ENCODE measurements at places on chromosomes 5 and 9. TPM values are rescaled to one million over a fixed set of nuclear protein-coding genes. Genes with fewer than 3 reads are reported as not detected.
A peak's percentile ranks its signal among the peaks of the same experiment; 100 is the strongest.

The MYOZ3 gene
- total RNA-seq: not detected

The CDH9 gene
- not detected for total RNA-seq

The FBXL7 gene
- not detected for total RNA-seq

The SV2C gene
- total RNA-seq: 0.88 TPM

The RNF130 gene
- 34.0 TPM for total RNA-seq

The CD74 gene
- 1,091 TPM for total RNA-seq

The SLC45A2 gene
- not detected for total RNA-seq

The SAPCD2 gene
- total RNA-seq: 38.4 TPM

The INSL6 gene
- total RNA-seq: not detected

The TPPP gene
- 0.38 TPM for total RNA-seq

- DNase-seq: no peak
- no peaks in the 10 kb centered on the region for H3K27me3 ChIP-seq
- no peaks in the 10 kb centered on the region for H3K36me3 ChIP-seq
- H3K4me1 ChIP-seq: peaks cover 6% of the 10 kb centered on the region
These were observed 244.8 kb upstream of the HAPLN1 start for GRCh38 chr5:83965441-83965840.

DNA sequence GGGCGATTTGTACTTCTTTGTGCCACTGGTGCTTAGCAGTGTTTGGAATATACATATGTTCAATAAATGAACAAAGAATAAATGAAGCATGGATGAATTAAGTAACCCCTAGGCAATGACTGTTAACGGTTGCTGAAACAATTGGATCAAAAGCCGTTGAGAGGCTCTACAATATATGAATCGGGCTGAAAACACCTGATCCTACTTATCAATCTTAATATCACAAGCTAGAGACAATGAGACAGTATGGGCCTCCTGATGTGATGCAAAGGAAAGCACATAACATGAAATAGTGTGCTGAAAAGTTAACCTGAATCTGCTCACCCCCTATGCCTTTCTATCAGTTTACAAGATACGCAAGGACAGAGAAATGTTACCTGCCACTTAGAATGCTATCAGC lies 410.3 kb upstream of the RGMB start:
- H3K4me1 ChIP-seq: peaks cover 17% of the 10 kb centered on the region
- H3K4me3 ChIP-seq: no peak overlapping the region
- H3K27me3 ChIP-seq: no peaks in the 10 kb centered on the region
- no peak for DNase-seq
- no peak overlapping the region for H3K27ac ChIP-seq

- no peak overlapping the region for H3K27ac ChIP-seq
- no peaks in the 10 kb centered on the region for H3K36me3 ChIP-seq
- H3K4me1 ChIP-seq: peaks cover 10% of the 10 kb centered on the region
These were observed 131.1 kb downstream of the ST8SIA4 start for GRCh38 chr5:100772006-100772405.

DNA sequence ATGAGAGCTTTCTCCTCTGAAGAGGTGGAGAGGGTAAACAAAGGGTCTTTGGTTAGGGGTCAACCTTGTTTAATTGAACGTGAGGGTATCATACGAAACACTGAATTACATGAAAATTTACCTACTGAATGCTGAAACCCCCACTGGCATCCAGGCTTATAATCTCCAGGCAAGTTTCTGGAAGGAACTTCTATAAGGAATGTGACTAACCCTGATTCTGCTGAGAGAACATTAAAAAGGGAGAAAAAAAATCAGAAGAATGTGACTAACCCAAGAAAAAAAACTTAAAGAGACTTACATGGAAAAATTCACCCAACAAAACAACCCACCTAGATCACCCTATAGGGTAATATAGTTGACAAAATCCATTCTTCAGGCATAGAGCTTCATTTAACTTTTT lies 55.5 kb downstream of the APC start:
- H3K36me3 ChIP-seq: peaks cover 10% of the 10 kb centered on the region
- DNase-seq: no peak
- peaks cover 9% of the 10 kb centered on the region for H3K4me1 ChIP-seq
- H3K4me3 ChIP-seq: no peak overlapping the region

DNA sequence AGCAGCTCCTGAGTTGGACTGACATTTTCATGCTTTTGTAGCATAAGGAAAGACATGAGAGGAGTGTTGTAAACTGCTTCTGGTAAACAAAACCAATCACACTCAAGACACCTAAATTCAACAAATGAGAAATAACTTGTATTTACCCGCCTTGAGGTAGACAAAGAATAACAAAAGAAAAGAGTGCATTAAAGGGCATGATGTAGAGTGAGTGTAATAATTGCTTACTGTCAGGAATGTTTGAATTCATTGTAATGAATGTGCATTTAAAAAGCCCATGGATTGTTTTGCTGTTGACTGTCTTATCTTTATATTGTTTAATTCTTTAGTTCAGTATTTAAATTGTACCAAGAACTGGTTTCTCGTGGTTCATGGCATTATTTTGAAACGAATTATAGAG lies 61.8 kb downstream of the KDM4C start:
- H3K27me3 ChIP-seq: no peaks in the 10 kb centered on the region
- no peaks in the 10 kb centered on the region for H3K36me3 ChIP-seq
- H3K4me1 ChIP-seq: no peaks in the 10 kb centered on the region

- peak; percentile 49 for DNase-seq
- peak overlapping the region; percentile 69 for H3K4me3 ChIP-seq
- peaks cover 6% of the 10 kb centered on the region for H3K36me3 ChIP-seq
- no peak overlapping the region for H3K27ac ChIP-seq
These were observed 29.2 kb upstream of the IL31RA start for GRCh38 chr5:55821731-55822512.

GRCh38 chr5:173618927-173619519 lies 2.6 kb upstream of the BOD1 start:
- no peak overlapping the region for H3K4me3 ChIP-seq
- H3K4me1 ChIP-seq: peaks cover 34% of the 10 kb centered on the region
- H3K27me3 ChIP-seq: no peaks in the 10 kb centered on the region
- peaks cover 27% of the 10 kb centered on the region for H3K36me3 ChIP-seq

- H3K36me3 ChIP-seq: peaks cover 58% of the 10 kb centered on the region
- H3K27ac ChIP-seq: no peak overlapping the region
- no peaks in the 10 kb centered on the region for H3K4me1 ChIP-seq
- H3K27me3 ChIP-seq: no peaks in the 10 kb centered on the region
- H3K4me3 ChIP-seq: no peak overlapping the region
These were observed 31.7 kb downstream of the UGCG start for GRCh38 chr9:111928359-111928720.

DNA sequence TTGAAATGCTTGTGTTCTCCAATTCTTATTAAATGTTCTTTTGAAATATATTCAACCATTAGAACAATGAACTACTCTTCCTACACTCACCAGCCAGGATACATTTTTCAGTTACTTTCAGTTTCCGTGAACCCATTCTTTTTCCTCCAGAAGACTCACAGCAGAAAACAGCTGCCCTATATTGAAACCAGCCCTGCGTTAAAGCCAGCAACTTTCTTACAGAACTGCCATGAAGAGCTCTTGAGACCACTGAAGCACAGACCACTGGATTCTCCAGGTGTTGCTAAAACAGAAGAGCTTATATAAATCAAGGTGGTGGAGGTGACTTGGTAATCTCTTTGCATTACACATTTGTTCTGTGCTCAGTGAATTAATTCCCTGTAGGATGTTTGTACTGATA lies 365.9 kb upstream of the C9orf72 start:
- no peak for DNase-seq
- no peaks in the 10 kb centered on the region for H3K36me3 ChIP-seq
- no peaks in the 10 kb centered on the region for H3K4me1 ChIP-seq
- H3K4me3 ChIP-seq: no peak overlapping the region
- peaks cover 26% of the 10 kb centered on the region for H3K27me3 ChIP-seq
- H3K27ac ChIP-seq: no peak overlapping the region

DNA sequence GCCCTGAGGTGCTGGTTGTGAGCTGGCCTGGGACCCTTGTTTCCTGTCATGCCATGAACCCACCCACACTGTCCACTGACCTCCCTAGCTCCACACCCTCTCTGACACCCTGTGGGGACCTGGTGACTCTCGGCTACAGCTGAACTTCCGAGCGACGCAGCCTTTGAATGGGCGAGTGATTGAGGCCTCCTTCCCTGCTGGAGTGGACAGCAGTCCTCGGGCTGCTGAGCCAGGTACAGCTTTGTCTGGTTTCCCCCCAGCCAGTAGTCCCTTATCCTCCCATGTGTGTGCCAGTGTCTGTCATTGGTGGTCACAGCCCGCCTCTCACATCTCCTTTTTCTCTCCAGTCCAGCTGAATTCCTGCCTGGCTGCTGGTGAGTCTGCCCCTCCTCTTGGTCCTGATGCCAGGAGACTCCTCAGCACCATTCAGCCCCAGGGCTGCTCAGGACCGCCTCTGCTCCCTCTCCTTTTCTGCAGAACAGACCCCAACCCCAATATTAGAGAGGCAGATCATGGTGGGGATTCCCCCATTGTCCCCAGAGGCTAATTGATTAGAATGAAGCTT lies 6.1 kb downstream of the CA9 start:
- H3K4me1 ChIP-seq: peaks cover 8% of the 10 kb centered on the region
- no peaks in the 10 kb centered on the region for H3K27me3 ChIP-seq
- H3K36me3 ChIP-seq: peaks cover 18% of the 10 kb centered on the region
- no peak overlapping the region for H3K4me3 ChIP-seq

DNA sequence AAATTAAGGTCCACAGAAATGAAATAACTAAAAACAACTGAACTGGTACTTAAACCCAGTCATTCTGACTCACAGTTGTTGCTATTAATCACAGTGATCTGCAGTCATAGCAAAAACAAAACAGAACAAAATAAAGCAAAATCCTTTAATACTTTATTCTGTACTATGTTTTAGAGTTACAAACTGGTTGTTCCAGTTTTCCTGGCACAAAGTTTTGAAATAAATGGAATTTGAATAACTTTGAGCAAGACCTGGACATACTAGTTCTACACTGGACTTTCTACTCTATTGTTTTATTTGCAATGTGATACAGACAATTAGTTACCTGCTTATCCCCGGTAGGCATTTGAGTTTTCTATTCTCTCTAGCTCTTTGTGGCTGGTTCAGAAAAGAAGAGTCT lies 147.9 kb downstream of the DMRT2 start:
- H3K36me3 ChIP-seq: no peaks in the 10 kb centered on the region
- H3K27me3 ChIP-seq: no peaks in the 10 kb centered on the region
- H3K27ac ChIP-seq: no peak overlapping the region
- H3K4me3 ChIP-seq: no peak overlapping the region

DNA sequence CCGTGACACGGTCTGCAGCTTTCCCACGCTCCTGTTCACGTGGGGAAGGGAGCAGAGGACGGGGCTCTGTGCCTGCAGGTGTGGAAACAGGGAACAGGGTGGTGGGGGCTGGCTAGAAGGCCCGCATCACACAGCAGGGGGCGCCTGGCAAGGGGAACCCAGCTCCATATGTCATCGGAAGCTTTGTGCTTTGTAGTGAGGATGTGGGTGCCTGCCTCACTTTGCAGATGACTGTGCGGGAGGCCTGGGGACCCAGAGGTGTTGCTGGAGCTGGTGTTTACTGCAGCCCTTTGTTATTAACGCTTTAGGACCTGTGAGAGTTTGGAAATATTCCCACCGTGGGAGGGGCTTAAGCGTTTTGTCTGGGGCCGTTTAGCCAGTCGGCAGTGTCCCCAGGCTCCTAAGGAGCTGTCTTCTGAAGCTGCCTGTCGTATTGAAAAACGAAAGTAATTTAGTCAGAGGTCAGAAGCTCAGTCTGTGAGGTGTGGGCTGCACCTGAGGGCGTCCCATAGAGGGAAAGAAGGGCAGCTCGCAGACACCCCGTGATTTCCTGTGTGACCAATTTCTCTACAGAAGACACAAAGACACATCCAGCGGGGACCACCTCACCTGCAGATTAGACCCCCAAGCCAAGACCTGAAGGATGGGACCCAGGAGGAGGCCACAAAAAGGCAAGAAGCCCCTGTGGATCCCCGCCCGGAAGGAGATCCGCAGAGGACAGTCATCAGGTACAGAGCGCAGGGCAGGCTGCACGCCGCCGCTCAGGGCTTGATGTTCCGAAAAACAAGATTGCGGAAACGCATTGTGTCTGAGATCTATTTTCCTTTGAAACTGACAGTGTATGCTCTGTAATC lies 9.1 kb downstream of the MAN1B1 start:
- no peaks in the 10 kb centered on the region for H3K27me3 ChIP-seq
- no peak for DNase-seq
- H3K36me3 ChIP-seq: peaks cover 18% of the 10 kb centered on the region

DNA sequence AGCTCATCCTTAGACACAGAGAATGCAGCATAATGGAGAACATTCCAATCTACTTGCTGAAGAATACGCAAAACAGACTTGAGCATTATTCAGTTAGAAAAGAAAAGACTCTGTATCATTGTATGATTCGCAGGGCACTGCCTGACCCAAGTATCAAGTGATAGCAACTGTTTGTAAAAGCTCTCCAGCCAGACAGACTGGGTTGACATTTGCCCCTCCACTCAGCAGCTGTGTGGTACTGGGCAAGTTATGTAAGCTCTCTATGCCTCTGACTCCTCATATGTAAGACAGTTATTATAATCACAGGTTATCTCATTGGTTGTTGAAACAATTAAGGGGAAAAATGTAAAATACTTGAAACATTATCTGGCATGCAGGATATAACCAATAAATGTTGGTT lies 505.0 kb downstream of the ELAVL2 start:
- no peaks in the 10 kb centered on the region for H3K36me3 ChIP-seq
- DNase-seq: no peak
- no peak overlapping the region for H3K4me3 ChIP-seq
- H3K4me1 ChIP-seq: no peaks in the 10 kb centered on the region
- no peak overlapping the region for H3K27ac ChIP-seq

DNA sequence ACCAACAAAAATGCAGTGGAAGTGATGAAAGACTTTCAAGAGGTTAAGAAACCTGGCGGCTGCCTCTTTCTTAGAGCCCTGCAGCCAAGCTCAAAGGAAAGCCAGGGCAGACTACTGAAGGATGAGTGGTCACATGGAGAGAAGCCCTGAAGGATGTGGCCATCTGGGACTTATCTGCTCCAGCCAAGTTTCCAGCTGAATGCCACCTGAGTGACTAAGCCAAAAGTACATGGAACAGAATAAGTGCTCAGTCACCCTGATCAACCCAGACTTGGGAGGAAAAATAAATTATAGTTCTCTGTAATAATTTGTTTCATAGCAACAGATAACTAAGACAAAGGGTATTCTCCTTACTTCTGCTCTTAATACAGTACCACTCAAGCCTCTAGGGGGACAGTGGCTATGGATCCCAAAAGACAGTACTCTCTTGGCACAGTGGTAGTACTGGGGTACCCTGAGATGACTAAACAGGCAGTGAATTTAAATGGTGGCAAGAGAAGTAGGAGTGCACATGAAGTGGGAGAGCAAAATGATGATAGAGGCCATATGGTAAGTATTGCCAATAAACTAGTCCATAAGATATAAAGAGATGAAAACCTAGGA lies 182.3 kb downstream of the ELAVL2 start:
- H3K36me3 ChIP-seq: no peaks in the 10 kb centered on the region
- H3K27me3 ChIP-seq: no peaks in the 10 kb centered on the region
- no peak overlapping the region for H3K4me3 ChIP-seq
- no peaks in the 10 kb centered on the region for H3K4me1 ChIP-seq

DNA sequence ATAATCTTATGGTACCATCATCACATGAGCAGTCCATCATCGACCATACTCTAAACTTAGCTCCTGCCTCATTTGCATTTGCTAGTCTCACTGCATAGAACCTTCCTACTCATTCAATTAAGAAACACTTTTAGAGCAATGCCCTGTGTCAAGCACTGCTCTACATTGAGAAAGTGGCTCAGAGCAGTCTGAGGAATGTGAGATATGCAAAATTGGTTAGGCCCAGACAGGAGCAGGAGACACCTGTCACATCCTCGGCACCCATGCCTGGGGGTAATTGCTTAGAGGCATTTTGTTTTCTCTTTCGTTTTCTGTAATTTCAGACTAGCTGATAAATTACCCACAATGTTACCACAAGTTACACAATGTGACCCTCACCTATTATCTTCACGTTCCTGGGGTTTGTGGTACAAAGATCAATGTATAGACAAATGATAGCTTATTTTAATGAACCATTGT lies 4.9 kb upstream of the RARS1 start:
- H3K4me3 ChIP-seq: no peak overlapping the region
- peaks cover 7% of the 10 kb centered on the region for H3K4me1 ChIP-seq
- no peaks in the 10 kb centered on the region for H3K27me3 ChIP-seq
- H3K27ac ChIP-seq: no peak overlapping the region
- DNase-seq: no peak
